ENCODE measurements at places on chromosomes 5 and 9.

DNA sequence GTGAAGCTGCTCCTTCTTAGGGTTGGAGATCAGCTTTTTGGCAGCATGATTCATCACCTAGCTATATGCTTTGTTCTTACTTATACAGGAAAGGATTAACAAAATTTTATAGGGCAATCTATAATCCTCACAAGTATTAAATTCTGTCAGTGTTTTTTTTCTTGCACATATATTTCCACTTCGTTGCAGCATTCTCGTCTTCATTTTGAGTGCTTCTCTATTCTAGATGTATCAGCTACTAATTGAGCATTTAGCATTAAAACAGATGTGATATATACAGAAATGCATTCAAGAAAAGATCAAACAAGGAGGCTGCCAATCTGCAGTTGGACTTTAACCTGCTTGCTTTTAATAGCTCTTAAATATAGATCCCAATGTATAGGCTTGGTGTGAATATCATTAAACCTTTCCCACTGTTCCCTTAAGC lies 3.6 kb upstream of the CTXN3 start:
- no peak for DNase-seq

DNA sequence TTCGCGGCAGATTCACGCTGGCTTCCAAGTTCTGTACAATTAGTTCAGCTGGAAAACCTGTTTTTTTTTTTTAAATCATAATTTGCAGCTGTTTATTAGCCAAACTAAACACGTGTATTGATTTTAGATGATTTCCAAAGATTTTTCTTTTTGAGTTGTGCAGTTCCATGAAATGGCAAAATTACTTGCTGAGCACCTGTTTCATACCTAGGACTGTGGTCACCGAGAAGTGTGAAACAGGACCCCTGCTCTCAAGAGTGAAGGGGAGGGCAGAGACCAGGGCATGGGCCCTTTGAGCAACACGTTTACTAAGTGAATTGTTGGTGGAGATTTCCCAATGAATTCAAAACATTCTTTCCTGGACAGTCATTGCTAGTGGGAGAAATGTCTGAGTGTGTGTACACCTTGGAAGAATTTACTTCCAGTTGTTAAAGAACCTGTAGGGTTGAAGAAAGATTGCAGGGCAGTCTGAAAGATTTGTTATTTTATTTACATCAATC lies 688 bp downstream of the SNX24 start:
- DNase-seq: no peak

GRCh38 chr9:81416476-81417298 lies 272.7 kb downstream of the TLE1 start:
- DNase-seq: no peak

DNA sequence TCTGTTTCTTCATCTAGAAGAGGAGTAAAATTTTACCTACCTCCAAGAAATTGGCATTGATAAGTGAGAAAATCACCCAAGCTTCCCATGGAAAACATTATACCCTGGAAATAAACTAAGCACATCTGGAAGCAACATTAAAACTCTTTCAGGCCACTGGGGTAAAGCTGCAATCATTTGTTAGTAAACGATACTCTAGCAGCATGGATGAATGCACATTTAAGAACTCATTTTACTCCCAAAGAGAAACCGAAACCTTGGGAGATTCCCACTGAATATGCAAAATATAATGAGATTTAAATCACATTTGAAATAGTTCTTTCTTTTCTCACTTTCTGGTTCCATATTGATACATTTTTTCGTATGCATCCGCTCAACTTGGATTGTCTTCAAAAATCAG lies 467.5 kb downstream of the EFNA5 start:
- no peak for DNase-seq

GRCh38 chr9:94822273-94822672 lies 95.8 kb downstream of the AOPEP start:
- DNase-seq: no peak

GRCh38 chr9:89992326-89993198 lies 387.8 kb downstream of the GADD45G start:
- DNase-seq: no peak

DNA sequence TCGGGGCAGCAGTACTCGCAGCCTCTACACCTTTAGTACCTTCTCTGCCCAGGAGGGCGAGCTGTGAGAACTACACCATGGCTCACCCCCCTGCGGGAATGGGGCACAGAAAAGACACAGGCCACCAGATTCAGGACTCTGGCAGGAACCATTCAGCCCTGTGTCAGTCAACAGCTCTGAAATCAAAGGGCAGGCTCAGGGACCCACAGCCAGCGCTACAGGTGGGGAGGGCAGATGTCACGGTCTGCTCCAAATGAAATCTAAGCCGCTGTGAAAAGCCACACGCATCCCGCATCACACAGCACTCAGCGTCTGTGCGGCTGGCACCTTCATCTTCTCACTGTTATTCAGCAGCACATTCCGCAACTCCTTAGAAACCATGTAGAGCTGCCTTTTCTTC lies 27.9 kb downstream of the NSUN2 start:
- no peak for DNase-seq

All from muscle of arm (tissue), 14 donors.